ENCODE measurements at places on chromosomes 5 and 9.

DNA sequence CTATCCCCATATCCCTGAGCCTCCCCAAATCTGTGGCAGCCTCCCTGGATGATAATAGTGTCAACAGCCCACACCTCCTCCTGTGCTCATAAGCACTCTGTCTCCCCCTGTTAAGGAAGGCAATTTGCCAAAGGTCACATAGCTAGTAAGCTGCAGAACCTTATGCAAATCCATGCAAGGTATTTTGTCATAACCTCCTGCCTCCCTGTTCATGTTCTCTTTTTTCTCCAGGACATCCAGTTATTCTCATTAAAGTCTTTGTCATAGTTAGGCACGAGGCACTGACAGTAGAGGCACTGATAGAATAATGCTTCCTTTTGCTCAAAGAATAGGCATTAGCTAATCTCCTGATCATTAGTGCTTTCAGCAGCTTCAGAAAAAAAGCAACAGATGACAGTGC, 10.2 kb upstream of the AUH start:
- DNase-seq: no peak

DNA sequence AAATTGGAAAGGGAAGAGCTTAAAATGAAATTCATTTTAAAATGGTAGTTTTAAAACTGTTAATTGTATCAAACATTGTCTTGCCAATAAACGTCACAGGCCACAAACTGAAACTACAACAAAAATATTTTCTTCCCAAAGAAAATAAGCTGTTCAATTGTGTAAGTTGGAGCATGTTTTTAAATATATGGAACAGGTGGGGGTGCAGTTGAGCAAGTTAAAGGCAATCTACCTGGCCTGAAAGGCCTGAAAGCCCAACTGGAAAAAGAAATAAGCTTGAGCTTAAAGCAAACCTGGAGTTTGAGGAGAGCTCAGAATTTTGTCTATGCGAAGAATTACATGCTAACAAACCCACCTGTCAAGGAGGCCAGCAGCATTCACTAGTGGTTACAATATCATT, 439.5 kb downstream of the ACTL7B start:
- DNase-seq: no peak

- no peak for DNase-seq
These were observed 66.5 kb downstream of the MED10 start for GRCh38 chr5:6311568-6312501.

DNA sequence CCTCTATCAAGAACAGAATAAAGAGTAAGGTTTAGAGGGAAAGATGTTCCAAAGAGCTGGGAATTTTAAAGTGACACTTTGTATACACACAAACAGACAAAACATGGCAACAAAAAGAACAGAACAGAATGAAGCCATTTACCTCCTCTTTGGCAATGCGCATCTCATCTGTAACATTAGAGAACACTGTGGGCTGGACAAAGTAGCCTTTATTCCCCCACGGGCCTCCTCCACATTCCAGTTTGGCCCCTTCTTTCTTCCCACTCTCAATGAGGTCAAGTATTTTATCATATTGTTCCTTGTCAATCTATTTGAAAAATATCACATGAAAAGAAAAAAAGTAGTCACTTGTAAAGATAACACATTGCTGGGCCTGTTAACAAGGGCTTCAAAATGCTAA, 41.0 kb downstream of the ALDH1A1 start:
- DNase-seq: no peak

- DNase-seq: no peak
These were observed 4.7 kb upstream of the SUSD1 start for GRCh38 chr9:112179816-112180215.

DNA sequence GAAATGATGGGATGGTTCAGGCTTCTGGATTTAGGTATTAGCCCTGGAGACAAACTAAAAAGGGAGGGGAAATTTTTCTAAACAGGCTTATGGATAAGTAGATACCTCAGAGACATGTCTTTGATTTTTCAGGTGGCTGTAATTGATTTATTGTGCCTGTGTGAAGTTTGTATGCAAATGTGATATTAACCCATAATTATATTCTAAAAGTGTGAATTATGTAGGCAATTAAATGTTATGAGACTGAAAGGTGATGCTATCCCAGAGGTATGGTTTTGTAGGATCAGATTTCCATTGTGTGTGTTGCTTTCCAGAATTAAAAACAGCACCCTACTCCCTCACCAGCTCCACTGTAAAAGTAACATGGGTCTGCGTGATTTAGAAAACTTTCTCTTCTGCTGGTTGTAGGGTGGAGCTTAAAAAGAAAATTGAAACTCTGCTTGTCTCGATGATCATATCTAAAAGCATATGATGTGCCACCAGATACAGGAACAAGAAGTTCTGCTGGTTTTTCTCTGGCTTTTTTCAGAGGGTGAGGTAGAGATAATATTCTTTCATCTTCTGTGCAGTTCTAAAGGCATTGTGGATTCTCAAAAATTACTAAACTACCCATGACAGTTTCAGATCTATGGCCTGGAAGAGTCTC, 71.8 kb upstream of the TAF11L2 start:
- no peak for DNase-seq

GRCh38 chr5:143985832-143986515, 174.0 kb downstream of the HMHB1 start:
- DNase-seq: no peak

- DNase-seq: peak; percentile 52
These were observed 6.0 kb downstream of the MRPS2 start for GRCh38 chr9:135506327-135507103.

- DNase-seq: peak; percentile 31
These were observed 69.3 kb downstream of the RGS3 start for GRCh38 chr9:113532809-113533190.

- no peak for DNase-seq
These were observed 96.6 kb downstream of the DAB2IP start for GRCh38 chr9:121748074-121748473.

DNA sequence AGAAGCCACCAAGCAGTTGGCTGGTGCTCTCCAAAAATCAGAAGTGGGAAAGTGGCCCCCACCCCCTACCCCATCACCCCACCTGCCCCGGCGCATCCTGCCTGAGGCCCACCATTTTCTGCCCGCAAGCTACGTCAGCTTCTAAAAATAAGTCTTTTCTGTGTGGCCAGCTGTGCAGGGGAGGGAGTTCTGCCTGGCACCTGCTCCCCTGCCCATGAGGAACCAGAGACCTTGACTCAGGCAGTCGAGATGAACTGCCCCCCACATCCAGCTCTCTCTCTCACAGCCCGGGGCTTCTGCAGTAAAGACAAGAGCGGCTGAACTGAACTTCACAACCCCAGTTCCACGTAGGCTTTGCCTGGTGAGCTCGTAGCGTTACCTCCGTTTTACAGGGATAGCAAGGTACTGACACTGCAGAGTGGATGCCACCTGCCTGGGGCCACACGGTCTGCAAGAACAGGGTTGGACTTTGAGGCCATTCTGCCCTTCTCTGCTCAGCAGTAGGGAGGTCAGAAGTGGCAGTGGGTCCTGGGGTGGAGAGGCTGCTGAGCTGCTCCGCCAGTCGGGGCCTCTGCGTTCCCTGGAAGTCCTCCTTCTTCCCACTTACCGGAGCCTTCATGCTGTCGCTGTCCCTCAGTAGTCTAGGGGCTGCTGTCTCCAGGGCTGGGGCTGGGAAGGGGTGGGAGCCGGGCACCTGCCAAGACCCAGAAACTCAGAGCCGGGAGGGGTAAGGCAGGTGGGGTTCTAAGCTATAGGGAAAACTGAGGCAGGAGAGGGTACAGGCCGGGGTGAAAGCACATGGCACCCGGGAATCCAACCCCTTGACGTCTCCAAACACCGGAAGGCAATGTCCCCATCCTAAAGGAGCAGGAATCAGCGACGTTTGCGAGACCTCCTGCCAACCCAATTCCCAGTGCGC, 781 bp downstream of the ST6GALNAC4 start:
- DNase-seq: no peak

- DNase-seq: no peak
These were observed 194.4 kb upstream of the VCAN start for GRCh38 chr5:83277154-83277553.

DNA sequence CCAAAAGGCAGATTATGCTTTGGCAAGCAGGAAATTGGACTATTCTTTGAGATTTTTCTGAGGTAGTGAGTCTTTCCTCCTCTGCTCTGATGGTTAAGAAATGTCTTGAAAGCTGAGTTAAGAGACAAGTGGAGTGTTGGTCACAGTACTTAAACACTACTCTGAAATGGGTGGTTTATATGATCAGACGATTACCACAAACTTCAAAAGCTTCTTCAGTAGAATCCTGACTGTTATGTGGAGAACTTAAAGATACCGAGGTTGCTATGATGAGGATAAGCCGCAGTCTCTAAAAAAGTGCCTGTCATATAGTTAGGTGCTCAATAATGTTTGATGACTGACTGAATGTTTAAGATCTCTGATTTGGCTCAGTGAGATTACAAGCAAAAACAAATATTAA, 24.3 kb downstream of the GCNT4 start:
- DNase-seq: no peak

DNA sequence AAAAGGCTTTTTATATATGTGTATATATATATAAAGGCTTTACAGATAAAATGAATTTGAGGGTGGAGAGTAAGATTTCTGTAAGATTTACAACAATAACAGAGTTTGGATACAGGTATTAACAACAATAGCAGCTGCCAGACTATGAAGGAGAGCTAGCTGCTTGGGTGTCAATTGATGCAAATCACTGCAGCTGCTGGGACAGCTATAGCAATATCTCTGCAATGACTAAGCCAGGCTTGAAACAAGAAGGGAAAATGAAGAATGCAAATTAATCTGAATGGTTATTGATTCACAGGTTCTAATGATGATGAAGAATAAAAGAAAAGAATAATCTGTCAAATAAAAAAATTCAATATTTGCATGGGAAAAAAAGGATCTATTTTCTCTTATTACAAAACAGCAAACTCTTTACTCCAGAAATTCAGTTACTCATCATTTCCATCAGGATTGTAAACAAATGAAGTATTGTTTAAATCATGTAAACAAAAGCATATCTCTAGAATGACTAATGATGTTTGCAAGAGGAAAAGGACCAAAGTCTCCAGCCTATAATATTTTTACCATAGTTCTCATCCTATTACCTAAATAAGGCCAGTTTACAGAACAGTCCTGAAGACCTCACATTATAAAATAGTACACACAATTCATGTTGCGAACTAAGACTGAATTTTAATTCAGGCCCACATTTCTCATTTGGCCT, 219.0 kb downstream of the HTR1A start:
- no peak for DNase-seq

- no peak for DNase-seq
These were observed 372.7 kb downstream of the PSAT1 start for GRCh38 chr9:78669591-78669990.

- peak; percentile 89 for DNase-seq
These were observed 30.7 kb downstream of the TRIP13 start for GRCh38 chr5:923281-923873.
